ENCODE measurements at places on chromosomes 11 and 22.
A peak's percentile ranks its signal among the peaks of the same experiment; 100 is the strongest.

GRCh38 chr11:12529793-12530192 is 144.4 kb upstream of the TEAD1 start:
- peak; percentile 42 for DNase-seq

GRCh38 chr11:84384731-84385130 is 1098.6 kb upstream of the CCDC90B start:
- DNase-seq = peak; percentile 33

GRCh38 chr11:47004595-47005033 is 68.1 kb downstream of the CSTPP1 start:
- peak; percentile 98 for DNase-seq

- no peak for DNase-seq
Measured at GRCh38 chr22:46280063-46280817, 12.4 kb downstream of the TTC38 start.

- DNase-seq = peak; percentile 13
Measured at GRCh38 chr22:27152033-27152432, 494.6 kb downstream of the MIAT start.

- DNase-seq = no peak
Measured at GRCh38 chr11:17639091-17639490, 80.3 kb upstream of the MYOD1 start.

- no peak for DNase-seq
Measured at GRCh38 chr22:46031557-46031956, 54.6 kb upstream of the WNT7B start.

GRCh38 chr11:117984476-117984875 is 1.7 kb upstream of the IL10RA start:
- no peak for DNase-seq

DNA sequence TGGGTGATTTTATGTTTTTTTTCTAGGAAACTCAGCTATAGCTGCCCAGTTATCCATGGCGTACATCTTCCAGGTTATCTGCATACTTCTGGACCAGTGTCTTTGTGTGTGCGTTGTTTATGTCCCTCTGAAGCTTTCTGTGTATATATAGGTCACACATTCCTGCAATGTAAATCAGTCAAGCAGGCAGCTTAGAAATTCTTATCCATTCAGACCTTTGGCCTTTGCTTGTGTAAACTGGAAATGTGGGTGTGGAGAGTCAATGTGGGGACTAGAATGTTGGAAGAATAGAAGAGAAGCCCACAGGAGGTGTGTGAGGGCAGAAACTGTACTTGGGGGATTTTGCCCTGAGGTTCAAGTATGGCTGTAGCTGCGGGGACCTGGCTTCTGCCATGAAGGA is 51.7 kb downstream of the BARX2 start:
- DNase-seq = no peak

- peak; percentile 85 for DNase-seq
Measured at GRCh38 chr11:859394-860131, 16.9 kb downstream of the TSPAN4 start.

GRCh38 chr11:59822989-59823566 is 12.5 kb upstream of the MRPL16 start:
- peak; percentile 62 for DNase-seq

DNA sequence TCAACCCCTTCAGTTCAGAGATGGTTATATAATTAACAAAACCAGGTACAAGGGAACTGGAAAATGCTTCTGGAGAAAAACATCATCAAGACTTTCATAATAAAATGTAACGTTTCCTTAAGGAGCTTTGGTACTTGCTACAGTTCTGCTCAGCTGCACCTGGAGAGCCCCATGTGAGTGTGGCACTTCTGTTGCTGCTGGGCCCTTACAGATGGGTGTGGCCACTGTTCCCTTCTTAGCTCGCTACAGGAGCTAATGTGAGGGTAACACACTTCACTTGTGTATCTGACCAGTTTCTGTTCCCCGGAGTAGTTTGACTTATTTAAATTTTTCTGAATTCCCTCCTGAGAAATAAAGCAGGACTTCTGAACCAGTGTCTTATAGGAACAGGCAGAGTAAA is 4.0 kb downstream of the POU2AF3 start:
- DNase-seq = no peak

GRCh38 chr11:12079726-12080556 is 30.4 kb upstream of the MICAL2 start:
- DNase-seq = peak; percentile 99
